ENCODE measurements at places on chromosomes 3 and 15.

DNA sequence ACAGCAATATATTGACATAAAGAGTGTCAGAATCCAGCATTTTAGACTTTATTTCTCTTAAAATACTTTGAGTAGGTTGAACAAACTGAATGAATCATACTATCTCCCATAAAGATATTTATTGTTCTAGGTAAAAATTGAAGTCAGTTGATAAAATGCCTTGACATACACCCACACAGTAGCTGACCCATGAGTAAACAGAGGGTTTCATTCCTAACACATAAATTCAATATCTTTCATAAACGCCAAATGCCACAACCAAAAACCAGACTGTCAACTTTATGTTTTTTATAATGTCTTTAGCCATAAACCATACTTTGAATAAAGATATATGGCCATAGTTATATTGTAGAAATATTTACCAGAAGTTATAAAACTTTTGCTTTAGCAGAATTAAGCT, 742.4 kb downstream of the NAALADL2 start:
- no peak for DNase-seq

DNA sequence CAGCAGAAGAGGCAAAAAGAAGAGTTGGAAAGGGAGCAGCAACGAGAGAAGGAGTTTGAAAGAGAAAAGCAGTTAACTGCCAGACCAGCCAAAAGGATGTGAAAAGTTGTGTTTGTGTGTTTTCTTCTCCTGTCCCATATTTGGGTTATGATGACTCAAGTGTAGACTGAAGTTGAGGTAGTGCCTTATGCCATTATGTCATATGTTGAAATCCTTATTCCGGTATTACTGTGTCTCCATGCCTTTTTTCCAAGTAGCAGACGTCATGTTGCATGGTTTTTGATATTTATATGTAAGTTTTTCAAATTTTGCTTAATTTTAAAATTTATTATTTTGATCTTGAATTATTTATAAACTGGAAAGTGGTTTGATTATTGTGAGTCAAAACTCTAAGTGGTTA, 19.2 kb downstream of the BLOC1S6 start:
- no peak for DNase-seq

- DNase-seq, result no peak
These were observed 26.5 kb downstream of the ANKDD1A start for GRCh38 chr15:64938192-64938591.

GRCh38 chr3:197353867-197354567, 55.6 kb upstream of the DLG1 start:
- DNase-seq, result no peak

DNA sequence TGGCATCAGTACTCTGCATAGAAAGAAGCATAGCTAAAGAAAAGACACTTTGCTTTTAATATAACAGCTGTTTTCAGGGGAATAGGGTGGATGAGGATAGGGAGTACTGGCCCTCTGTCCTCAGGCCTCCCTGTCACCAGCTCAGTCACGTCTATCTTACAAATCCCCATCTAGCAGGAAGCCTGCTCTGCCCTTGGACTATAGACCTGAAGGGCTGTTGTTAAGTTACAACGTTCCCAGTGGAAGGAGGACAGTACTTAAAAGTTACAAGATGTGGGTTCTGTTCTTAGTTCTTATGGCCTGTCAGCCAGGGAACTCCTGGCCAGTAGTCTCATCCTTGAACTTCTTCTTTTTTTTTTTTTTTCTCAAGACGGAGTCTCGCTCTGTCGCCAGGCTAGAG, 70.5 kb downstream of the RPL39L start:
- no peak for DNase-seq

- DNase-seq, result no peak
These were observed 8.6 kb upstream of the CTNNB1 start for GRCh38 chr3:41190509-41191284.

- no peak for DNase-seq
These were observed 1034.1 kb upstream of the SEMA6D start for GRCh38 chr15:46682969-46683791.

DNA sequence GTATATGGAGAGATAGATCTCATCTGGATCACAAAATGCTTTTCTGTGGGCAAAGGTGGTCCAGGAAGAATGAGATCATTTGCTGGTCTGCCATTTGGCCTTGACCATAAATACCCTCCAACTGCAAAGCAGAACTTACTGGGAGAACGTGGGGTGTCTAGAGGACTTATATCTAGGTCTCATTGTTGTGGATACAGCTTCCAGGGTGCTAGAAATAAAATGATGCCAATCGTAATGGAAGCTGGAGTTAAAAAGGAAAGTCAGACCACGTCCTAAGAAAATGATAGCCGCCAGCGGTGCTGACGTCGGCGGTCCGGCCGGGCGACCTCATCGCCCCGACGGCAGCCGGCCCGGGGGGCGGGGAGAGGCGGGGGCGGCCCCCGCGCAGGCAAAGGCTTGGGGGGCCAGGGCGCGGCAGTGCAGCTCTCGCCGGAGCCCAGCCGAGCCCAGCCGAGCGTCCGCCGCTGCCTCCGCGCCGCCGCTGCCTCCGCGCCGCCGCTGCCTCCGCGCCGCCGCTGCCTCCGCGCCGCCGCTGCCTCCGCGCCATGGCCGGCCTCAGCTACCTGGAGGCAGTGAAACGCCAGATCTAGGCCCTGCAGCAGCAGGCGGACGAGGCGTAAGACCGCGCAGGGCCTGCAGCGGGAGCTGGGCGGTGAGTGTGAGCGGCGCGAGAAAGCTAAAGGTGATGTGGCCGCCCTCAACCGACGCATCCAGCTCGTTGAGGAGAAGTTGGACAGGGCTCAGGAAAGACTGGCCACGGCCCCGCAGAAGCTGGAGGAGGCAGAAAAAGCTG, 89.5 kb downstream of the EOMES start:
- DNase-seq, result no peak

- DNase-seq, result no peak
These were observed 130.7 kb downstream of the LPP start for GRCh38 chr3:188284455-188285212.

GRCh38 chr3:130323503-130323902, 22.0 kb upstream of the COL6A5 start:
- DNase-seq, result no peak

- no peak for DNase-seq
These were observed 1.2 kb downstream of the IGDCC4 start for GRCh38 chr15:65421360-65422215.

DNA sequence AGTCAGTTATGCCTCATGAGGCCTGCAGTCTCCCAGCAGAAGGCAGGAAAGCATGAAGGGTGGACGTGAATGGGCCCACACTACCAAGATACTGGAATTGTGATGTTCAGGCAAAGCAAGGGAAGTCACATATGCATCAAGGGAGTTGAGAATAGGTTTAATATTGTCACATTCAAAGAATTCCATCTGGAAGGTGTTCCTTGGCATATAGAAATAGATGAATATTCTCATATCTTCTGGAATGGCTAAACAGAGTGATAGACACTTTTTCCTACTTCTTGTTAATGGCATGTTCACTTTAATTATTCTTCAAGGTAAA, 103.7 kb downstream of the CMSS1 start:
- no peak for DNase-seq

GRCh38 chr3:194562986-194563385, 70.2 kb downstream of the TMEM44 start:
- DNase-seq, result no peak

DNA sequence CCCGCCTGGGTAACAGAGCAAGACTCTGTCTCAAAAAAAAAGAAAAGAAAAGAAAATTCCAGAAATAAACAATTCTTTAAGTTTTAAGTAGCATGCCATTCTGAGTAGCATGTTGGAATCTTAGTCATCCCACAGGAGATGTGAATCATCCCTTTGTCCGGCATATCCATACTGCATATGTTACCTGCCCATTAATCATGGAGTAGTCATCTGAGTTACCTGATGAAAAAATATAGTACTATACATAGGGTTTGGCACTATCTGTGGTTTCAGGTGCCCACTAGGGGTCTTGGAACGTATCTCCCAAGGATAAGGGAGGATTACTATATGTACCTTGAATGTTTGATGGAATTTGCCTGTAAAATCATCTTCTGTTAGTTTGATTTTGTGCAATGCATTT, 6.3 kb upstream of the CCR4 start:
- DNase-seq, result no peak

Data from stimulated activated CD8-positive, alpha-beta memory T cell treated with anti-CD3 and anti-CD28 coated beads, Interleukin-4, amount 100 ng/mL, for 4 hours (primary cell).